Peyer's patch (tissue), 4 donors: ENCODE measurements at places on chromosomes 16 and 17.

DNA sequence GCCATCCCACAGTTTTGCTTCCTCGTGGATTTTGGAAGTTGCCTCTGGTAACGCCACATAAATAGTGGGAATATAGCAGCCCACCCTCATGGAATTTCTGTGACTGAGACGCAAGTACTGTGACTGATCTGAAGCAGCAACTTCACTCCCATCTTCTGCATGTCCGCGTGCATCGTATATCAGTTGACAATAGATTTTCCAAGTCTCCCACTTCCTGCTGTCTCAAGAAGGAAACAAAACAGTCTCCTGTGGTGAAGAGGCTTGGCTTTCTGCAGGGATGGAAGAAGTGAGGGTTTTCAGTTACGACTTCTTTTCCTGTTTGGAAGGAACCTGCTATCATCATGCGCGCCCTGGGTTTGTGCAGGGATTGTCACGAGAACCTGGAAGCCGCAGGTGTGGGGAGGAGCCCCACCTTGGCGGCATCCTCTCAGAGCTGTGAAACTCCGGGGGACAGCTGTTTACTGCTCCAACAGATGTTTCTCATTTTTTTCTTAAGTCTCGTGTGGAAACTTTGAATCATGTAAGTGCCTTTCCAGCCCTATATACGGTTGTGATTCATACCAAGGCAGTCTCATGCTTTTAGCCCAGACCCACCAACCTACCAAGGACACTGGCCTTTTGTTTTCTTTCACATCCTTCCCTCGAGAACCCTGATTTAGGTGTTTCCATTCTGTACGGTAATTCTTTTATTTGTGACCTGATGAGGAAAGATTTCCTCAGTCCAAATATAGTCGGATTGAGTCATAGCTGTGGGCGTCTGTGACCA, 57.5 kb downstream of the WIPI1 start:
- H3K36me3 ChIP-seq, result no peaks in the 10 kb centered on the region
- no peaks in the 10 kb centered on the region for H3K27me3 ChIP-seq
- H3K4me3 ChIP-seq, result no peak overlapping the region

GRCh38 chr16:14628806-14629611, 1.1 kb downstream of the PARN start:
- peaks cover 12% of the 10 kb centered on the region for H3K4me1 ChIP-seq
- peaks cover 43% of the 10 kb centered on the region for H3K36me3 ChIP-seq
- H3K4me3 ChIP-seq, result peak overlapping the region; percentile 78
- no peaks in the 10 kb centered on the region for H3K27me3 ChIP-seq
- no peak for DNase-seq
- H3K27ac ChIP-seq, result peak overlapping the region; percentile 89

GRCh38 chr16:72051818-72052217, 2.5 kb upstream of the HP start:
- no peaks in the 10 kb centered on the region for H3K4me1 ChIP-seq
- DNase-seq, result no peak
- no peak overlapping the region for H3K4me3 ChIP-seq
- H3K27me3 ChIP-seq, result no peaks in the 10 kb centered on the region
- no peaks in the 10 kb centered on the region for H3K36me3 ChIP-seq

- no peaks in the 10 kb centered on the region for H3K27me3 ChIP-seq
- no peak for DNase-seq
- no peaks in the 10 kb centered on the region for H3K36me3 ChIP-seq
- peak overlapping the region; percentile 12 for H3K27ac ChIP-seq
- H3K4me3 ChIP-seq, result no peak overlapping the region
Measured at GRCh38 chr17:58277802-58278595, 2.7 kb downstream of the MPO start.

- no peaks in the 10 kb centered on the region for H3K4me1 ChIP-seq
- H3K27ac ChIP-seq, result peak overlapping the region; percentile 26
- DNase-seq, result no peak
- no peaks in the 10 kb centered on the region for H3K36me3 ChIP-seq
- H3K4me3 ChIP-seq, result no peak overlapping the region
Measured at GRCh38 chr17:75315541-75316243, 26.5 kb upstream of the SLC25A19 start.

DNA sequence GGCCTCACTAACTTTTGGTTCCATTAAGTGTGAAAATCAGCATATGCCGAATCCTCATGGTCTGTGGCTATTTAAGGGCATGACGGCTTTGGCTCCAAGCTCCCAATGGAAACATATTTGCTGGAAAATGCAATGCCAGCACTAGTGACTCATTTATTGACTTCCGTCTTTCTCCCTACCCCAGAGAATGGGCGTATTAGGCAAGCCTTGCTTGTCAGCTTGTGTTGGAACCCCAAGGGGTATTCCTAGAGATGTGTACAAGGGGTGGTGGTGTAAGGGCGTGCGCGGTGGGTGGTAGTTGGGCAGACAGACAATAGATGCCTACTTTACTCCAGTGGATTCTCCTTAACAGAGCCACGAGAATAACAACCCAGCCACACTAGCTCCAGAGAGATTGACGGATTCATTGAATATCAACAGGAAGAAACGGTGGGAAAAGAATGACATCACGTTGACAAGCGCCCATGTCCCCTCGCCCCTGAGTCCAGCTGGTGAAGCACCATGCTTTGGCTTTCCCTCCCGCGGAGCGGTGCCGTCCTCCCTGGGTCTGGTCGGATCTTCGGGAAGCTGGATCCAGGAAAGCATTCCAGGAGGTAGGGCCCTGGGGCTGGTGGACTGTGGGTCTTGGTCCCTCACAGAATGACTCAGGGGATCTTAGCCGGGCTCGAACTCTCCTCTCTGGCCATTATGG, 10.3 kb downstream of the CD300LB start:
- H3K36me3 ChIP-seq, result no peaks in the 10 kb centered on the region
- H3K4me1 ChIP-seq, result no peaks in the 10 kb centered on the region
- peak; percentile 42 for DNase-seq
- H3K4me3 ChIP-seq, result no peak overlapping the region

DNA sequence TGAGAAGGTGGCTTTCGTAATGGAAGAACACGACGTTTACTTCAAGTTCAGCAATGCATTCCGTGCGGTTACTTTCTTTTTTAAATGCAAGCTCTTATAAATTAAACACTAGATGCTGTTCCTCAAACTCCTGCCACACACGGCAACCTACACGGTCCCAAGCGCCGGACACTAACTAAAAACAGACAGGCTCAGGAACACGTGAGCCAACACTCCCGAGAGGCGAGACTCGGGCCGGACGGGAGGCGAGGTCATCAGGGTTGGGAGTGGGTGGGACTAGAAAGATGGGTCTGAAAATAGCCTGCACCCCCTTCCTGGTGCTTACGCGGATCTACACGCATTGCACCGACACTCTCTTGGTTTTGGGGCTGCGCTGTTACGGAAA, 6.4 kb downstream of the CLCN7 start:
- H3K27me3 ChIP-seq, result no peaks in the 10 kb centered on the region
- H3K4me3 ChIP-seq, result no peak overlapping the region
- H3K4me1 ChIP-seq, result no peaks in the 10 kb centered on the region
- no peak overlapping the region for H3K27ac ChIP-seq
- H3K36me3 ChIP-seq, result no peaks in the 10 kb centered on the region

DNA sequence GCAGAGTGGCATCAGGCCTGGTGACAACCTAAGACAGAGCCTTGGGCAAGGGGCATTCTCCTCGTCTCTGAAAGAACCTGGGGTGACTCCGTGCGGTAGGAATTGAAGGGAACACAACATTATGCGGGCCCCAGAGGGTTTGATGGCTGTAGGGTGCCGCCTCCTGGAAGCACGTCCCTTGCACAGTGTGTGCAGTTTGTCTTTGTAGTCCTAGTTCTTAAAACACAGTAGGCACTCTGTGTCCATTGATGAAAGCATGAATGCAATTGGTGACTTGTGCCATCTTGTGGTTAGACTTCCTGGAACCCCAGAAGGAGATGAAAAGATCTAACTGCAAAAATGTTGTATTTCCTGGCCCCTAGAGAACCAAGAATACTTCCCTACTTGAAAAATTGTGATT, 279.8 kb downstream of the UTP18 start:
- no peaks in the 10 kb centered on the region for H3K36me3 ChIP-seq
- no peak for DNase-seq
- no peak overlapping the region for H3K4me3 ChIP-seq
- H3K27me3 ChIP-seq, result no peaks in the 10 kb centered on the region
- H3K4me1 ChIP-seq, result no peaks in the 10 kb centered on the region

GRCh38 chr16:11076259-11077018, 132.1 kb downstream of the CLEC16A start:
- H3K4me3 ChIP-seq, result no peak overlapping the region
- H3K36me3 ChIP-seq, result no peaks in the 10 kb centered on the region
- no peaks in the 10 kb centered on the region for H3K27me3 ChIP-seq

GRCh38 chr16:75011634-75012307, 12.9 kb downstream of the ZNRF1 start:
- H3K4me3 ChIP-seq, result no peak overlapping the region
- DNase-seq, result no peak
- no peaks in the 10 kb centered on the region for H3K27me3 ChIP-seq
- no peaks in the 10 kb centered on the region for H3K36me3 ChIP-seq

DNA sequence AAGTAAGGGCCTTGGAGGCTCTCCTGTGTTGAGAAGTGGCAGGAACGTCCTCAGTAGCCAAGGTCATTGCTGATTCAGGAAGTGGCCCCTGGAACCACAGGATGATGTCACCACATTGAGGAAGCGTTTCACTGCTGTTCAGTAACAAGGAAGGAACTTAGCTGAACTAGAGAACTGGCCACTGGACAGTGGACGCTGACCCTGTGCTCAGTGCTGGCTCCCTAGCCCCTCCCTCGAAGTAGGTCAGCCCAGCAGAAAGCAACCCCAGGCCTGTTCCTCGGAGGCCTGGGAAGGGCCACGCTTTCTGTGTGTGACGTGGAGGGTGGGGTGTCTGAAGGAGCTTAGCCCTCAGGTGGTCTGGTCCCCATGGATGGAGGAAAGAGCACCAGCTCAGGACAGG, 58.3 kb downstream of the B9D1 start:
- peak overlapping the region; percentile 26 for H3K27ac ChIP-seq
- H3K4me3 ChIP-seq, result no peak overlapping the region
- DNase-seq, result no peak

DNA sequence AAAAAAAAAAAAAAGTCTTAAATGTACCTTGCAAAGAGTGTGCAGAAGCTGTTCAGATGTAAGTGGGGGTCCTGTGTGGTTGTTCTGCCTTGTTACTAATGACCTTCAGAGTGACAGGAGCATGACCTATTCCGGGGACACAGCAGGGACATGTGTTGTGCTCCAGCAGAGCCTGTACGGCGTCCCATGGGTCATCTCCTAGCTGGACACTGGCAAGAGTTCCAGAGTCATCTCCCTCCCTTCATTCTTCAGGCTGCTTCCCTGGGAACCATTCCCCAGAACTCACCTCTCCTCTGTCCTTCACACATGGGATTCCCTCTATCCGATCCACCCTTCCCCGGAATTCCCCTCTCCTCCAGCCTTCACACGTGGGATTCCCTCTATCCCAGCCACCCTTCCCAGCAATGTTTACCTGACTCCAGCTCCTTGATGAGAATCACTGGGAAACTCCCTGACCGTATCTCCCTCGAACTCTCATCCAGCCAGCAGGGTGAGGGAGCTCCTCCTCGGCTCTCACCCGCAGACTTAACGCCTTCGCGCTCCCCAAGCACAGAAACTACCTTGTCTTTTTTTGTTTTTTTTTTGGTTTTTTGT, 85.8 kb downstream of the MRM3 start:
- H3K36me3 ChIP-seq, result no peaks in the 10 kb centered on the region
- no peak overlapping the region for H3K4me3 ChIP-seq
- peak overlapping the region; percentile 86 for H3K27ac ChIP-seq
- DNase-seq, result no peak
- no peaks in the 10 kb centered on the region for H3K4me1 ChIP-seq

DNA sequence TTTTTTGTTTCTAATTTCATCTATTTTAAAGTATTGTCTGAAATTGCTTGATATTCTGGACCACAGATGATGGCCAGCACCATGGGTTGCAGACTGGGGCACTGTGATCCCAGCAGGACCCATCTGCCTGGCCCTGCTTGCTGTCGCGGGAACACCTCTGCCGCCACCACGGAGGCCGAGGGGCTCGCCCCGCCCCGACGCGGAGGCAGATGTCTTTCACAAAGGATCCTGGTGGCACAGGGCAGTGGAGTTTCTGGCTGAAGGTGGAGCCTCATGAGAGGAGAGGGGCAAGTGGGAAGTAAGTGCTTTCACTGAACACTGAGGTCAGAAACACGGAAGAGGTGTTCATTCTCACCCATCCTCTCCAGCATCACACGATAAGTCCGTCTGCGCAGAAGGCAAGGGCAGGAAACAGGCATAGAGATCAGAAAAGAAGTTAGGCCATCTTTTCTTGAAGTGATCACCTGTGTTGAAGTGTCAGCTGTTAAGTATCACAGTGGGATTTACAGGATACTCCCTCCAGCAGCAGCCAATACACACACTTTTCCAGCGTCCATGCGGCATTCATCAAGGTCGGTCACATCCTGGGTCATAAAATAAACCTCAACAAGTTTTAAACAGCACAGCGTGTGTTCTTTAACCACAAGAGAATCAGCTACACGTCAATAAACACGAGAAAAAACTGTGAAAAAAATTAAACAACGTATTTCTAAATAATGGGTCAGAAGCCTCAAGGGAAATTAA, 194.5 kb downstream of the RPTOR start:
- no peak for DNase-seq
- H3K36me3 ChIP-seq, result no peaks in the 10 kb centered on the region
- H3K27ac ChIP-seq, result no peak overlapping the region
- H3K4me1 ChIP-seq, result no peaks in the 10 kb centered on the region
- no peak overlapping the region for H3K4me3 ChIP-seq

- DNase-seq, result no peak
- no peak overlapping the region for H3K4me3 ChIP-seq
- H3K27ac ChIP-seq, result peak overlapping the region; percentile 69
- H3K4me1 ChIP-seq, result peaks cover 4% of the 10 kb centered on the region
Measured at GRCh38 chr17:39144416-39144840, 7.0 kb downstream of the PLXDC1 start.

DNA sequence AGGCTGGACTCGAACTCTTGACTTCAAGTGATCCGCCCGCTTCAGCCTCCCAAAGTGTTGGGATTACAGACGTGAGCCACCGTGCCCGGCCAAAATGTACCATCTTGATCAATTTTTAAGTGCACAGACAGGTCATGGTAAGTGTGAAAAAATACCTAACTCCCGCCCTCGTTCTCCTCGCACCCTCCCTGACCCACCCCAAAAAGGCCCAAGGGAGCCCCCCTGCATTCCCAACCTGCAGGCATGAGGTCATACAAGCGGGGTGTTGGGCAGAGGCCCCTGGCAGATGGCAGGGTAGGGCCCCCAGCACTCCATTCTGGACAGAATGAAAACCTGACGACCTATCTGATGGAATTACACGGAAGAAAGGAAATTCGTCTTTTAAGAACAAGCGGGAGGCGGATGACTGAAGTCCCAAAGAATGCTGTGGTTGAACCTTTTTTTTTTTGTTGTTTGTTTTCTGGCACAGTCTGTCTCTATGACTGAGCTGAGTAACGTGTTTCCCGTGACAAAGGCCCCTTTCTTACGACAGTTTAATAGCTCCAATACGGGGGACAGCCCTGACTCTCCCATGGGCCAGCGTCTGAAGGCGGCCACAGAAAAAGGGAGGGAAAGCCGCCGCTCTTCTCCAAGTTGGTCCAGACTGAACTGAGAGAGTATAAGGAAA, 376.4 kb downstream of the SLC39A11 start:
- H3K36me3 ChIP-seq, result no peaks in the 10 kb centered on the region
- no peaks in the 10 kb centered on the region for H3K4me1 ChIP-seq
- no peaks in the 10 kb centered on the region for H3K27me3 ChIP-seq
- DNase-seq, result no peak

- no peaks in the 10 kb centered on the region for H3K27me3 ChIP-seq
- no peaks in the 10 kb centered on the region for H3K36me3 ChIP-seq
- H3K27ac ChIP-seq, result no peak overlapping the region
- H3K4me3 ChIP-seq, result no peak overlapping the region
Measured at GRCh38 chr16:59880611-59881010, 1146.5 kb upstream of the GOT2 start.

GRCh38 chr17:73667181-73667959, 23.1 kb upstream of the SDK2 start:
- H3K27ac ChIP-seq, result no peak overlapping the region
- H3K27me3 ChIP-seq, result no peaks in the 10 kb centered on the region
- H3K36me3 ChIP-seq, result no peaks in the 10 kb centered on the region
